ENCODE measurements at places on chromosomes 1 and 21.
A peak's percentile ranks its signal among the peaks of the same experiment; 100 is the strongest.

DNA sequence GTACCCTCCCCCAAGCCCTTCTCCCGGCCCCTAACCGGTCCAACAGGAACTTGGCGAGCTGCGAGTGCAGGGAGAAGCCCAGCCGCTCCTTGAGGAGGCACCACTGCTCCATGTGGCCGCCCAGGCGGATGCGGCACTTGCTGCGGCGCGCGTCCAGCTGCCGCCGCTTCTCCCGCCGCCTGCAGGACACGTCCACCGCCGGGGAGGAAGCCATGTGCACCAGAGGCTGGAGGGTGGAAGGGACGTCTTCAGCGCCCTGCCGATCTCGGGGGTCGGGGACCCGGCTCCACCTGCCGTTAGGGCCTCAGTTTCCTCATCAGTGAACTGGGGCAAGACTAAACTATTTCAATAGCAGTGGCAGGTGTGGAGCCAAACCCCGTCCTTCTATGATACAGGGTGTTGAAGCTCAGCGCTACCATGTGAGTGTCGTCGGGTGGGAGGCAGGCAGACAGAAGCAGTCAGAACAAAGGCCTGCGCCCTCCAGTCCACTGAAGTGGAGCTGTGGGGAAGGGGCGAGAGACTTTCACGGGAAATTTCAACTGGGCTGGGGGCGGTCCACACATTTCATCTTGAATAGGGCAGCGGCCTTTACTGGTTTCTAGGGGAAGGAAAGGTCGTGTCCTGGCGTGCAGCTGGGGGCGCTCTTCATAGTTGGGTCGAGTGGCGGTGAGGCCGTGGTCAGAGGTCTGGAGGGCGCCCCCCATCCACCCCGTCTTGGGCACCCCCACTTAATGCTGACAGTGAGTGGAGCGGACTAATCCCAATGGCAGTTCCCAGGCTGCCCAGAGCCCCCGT, 592 bp downstream of the ZNF692 start:
- no peak for DNase-seq

DNA sequence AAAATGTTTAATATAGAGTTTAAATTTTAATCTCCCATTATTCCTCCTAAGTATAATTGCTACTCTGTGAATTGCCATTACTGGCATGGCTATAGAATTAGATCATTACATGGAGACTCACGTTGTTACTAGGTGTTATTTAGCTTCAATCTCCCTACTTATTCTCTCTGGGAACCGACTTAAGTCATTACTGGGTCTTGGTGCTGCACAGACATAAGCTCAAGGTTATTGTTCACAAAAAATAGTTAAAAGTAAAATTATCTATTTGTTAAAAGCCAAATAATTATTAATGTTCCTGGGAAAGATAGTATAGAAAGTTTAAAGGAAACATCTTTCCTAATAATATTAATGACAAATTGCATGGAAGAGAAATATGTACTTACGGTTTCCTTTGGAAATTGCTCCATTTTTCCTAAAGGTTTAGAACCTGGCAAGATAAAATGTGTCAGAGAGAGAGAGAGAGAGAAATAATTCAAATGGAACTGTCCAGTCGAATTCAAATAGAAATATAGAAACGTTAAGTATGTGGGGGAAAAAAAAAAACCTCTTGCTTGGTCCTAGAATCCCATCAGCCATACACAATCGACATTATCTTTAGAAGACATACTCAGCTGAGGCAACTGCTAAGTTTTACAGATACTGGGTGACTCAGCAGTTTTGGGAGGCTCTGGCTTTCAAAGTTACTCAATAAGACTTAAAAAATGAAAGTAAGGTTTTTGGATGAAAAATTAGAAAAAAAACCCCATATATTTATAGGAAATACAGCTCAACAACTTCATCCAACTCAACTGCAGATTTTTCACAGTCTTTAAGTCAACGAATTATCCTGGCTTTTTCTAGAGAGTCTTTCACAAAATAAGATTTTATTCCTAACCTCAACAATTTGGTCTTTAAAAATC, at the start of gene SPTA1:
TSS of gene SPTA1 (minus strand) at position 605 of the 899 bp plus-strand sequence. CDS start at position 407, 198 bp downstream.
- no peak for DNase-seq

- no peak for DNase-seq
Observed at GRCh38 chr1:63854091-63854490, 80.3 kb downstream of the ROR1 start.

GRCh38 chr1:154774175-154774855, 95.8 kb downstream of the KCNN3 start:
- no peak for DNase-seq

GRCh38 chr1:52633291-52633754, 355 bp downstream of the SHISAL2A start:
- peak; percentile 27 for DNase-seq

- DNase-seq = no peak
Observed at GRCh38 chr1:230267338-230268065, 158.6 kb downstream of the PGBD5 start.

GRCh38 chr1:207649865-207650580, 5.1 kb downstream of the CR1L start:
- DNase-seq = no peak

- no peak for DNase-seq
Observed at GRCh38 chr1:93598396-93598795, 83.2 kb downstream of the BCAR3 start.

- peak; percentile 53 for DNase-seq
Observed at GRCh38 chr1:36099681-36100341, 11.1 kb downstream of the ADPRS start.

- DNase-seq = no peak
Observed at GRCh38 chr21:29245104-29245643, 53.5 kb upstream of the BACH1 start.

DNA sequence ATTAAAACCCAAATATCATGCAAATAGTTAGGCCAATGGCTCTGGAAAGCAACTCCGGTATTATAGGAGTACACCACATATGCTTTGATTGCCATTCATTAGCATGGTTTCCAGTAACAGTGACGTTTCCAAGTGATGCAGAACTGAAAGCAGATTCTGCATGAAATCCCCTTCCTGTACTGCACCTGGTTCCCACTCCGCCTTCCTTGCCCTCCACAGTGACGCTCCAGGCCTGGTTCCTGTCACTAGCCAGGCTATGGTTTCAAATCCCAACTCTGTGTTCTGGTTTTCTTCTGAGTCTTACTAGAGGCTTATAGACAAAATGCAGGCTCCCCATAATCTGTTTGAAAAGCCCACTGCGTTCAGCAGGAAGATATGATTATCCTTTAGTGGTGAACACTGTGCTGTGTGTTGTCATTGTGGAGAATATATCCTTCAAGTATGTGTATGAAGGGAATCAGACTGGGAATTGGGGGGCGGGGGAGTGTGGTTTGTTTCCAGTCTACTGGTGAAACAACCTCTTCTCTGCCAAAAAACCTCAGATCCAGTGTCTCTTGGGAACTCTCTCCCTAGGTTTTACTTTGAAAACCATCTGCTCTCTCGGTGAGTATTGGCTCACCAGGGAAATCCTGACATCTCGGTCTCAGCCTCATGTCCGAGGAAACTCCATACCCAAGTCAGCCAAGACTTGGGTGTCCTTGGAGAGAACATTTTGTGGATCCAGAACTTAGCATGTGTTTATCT, 78.7 kb downstream of the TYW3 start:
- DNase-seq = no peak

- no peak for DNase-seq
Observed at GRCh38 chr1:79004916-79005315, 1.6 kb downstream of the ADGRL4 start.

DNA sequence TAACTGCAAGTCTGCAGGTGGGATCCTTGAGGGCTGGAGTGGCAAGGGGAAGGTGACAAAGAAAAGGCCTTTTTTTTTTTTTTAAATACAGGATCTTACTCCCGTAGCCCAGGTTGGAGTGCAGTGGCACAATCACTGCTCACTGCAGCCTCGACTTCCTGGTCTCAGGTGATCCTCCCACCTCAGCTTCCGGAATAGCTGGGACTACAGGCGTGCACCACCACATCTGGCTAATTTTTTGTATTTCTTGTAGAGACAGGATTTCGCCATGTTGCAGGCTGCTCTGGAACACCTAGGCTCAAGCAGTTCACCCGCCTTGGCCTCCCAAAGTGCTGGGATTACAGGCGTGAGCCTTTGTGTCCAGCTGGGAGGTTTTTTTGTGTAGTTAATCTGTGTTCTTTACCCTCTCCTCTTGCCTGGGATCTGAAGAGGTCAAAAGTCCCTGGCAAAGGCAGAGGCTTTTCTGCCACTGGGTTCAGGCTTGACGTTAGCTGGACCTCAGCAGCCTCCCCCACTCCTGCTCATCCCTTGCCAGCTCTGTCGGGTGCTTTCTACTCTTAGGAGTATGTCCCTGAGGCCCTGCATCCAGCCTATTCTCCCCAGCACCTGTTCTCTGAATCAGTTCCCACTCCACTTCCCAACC, 5.2 kb downstream of the IL6R start:
- no peak for DNase-seq

DNA sequence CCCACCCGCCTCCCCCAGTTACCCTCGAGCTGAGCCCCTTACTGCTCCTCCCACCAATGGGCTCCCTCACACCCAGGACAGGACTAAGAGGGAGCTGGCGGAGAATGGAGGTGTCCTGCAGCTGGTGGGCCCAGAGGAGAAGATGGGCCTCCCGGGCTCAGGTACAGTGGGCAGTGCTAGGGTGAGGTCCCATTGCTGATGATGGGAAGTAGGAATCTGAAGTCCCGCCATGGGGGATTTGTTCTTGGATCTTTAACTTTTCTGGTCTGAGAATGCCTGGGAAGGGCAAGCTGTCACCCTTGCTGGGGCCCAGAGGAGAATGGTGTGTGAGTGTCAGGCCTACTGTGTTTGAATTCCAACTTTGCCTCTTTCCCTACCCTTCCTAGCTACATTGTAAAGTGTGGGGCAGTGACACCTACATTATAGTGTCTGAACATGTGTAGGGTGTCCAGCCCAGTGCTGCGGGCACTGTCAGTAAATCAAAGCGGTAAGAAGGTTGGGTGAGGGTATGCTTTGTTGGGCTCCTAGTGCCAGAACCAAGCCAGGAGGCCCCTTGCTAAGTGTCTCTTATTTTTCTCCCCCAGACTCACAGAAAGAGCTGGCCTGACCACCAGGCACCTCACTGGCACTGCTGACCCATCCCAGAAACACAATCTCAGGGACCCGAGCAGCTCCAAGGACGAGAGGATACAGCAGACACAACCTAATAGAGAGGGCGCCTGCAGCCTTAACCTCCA, 44.7 kb downstream of the YARS1 start:
- no peak for DNase-seq

GRCh38 chr1:62177621-62178020, 17.0 kb upstream of the L1TD1 start:
- DNase-seq = no peak

DNA sequence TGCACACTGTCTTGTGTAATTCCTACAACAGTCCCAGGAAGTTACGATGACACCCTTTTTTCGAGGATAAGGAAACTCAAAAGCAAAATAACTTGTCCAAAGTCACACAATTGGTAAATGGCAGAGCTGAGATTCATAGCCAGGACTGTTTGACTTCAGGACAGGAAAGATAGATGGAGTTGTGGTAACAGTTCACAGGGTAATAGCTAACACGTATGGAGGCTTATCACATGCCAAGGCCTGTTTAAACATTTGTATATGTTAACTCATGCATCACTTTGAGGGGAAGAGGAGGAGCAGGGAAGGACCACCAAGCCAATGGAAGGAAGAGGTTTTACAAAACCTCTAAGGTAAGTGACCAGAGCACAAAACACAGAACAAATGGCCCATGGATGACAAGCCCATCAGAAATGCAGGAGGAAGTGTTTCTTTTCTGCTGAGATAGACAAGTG, 2.8 kb downstream of the DHCR24 start:
- no peak for DNase-seq

GRCh38 chr21:24420689-24421088, 1186.6 kb downstream of the MRPL39 start:
- DNase-seq = no peak

DNA sequence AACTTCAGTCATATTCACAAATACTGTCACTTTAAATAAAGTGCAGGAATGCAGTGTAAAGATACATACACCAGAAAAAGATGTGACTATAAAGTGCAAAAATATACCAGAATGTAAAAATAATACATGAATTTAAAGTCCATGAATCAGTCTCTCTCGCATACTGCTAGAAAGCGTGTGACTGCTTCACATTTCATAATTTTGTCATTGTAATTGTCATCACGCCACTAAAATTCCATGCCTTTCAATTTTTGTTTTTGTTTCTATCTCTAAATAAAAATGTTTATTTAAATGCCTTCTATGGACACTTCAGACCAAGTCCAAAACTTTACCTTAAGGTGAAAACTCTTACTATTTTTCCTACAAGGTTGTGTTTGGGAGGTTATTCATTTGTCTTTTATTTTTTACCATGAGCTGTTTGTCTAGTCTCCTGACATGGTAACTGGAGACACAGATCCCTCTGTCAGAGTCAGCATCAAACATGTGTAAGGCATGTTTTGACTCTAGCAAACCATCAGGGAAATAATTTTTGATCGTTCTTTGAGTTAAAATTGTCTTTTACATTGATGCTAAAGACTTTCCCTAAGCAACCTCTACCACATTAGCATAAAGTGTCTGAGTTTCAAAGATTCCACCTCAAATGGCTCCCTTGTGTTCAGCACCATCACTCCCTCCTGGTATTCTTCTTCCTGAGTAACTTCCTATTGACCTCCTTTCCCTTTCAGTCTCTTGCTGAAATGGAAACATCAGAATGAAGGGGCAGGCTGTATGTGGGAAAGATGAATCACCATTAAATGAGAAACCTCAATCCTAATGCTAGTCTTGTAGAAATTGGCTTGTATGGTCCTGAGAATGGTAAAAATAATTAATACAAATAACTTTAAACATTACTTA, 14.0 kb upstream of the AIM2 start:
- no peak for DNase-seq

DNA sequence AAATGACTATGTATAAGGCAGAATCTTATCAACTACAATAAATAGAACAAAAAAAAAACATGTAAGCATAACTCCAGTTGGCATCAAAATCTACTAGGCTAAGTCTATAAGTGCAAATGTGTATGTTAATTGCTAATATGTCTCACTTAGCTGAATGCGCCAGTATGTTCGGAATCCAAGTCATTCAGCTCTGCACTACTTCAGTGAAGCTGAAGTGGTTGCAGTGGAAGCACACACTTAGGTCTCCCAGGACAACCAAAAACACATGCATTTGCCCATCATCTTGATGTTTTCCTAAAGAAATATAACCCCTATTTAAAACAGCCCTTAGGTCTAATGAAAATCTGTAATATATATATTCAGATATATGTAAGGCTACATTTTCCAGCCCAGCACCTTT, 41.0 kb upstream of the RGS2 start:
- DNase-seq = no peak

DNA sequence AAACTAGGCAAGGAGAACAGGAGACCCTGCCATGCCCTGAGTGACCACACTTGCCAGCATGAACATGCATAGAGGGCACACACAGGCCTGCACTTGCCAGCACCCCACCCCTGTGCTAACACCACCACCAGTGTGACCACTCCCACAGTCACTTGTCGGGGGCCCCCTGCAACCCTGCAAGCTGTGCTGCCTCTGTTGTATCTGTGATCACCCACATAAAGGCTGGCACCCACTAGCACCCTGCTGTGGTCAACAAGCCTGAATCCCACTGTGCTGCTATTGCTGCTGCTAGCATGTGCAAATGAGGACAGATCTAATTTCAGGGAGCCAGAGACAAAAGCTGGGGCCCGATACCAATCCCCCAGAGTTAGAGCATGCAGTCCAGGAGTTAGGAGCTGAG, 217.7 kb downstream of the GIPC2 start:
- DNase-seq = no peak

- DNase-seq = no peak
Observed at GRCh38 chr1:230176326-230176725, 109.3 kb downstream of the GALNT2 start.
